ENCODE measurements at places on chromosomes 12 and 14.

DNA sequence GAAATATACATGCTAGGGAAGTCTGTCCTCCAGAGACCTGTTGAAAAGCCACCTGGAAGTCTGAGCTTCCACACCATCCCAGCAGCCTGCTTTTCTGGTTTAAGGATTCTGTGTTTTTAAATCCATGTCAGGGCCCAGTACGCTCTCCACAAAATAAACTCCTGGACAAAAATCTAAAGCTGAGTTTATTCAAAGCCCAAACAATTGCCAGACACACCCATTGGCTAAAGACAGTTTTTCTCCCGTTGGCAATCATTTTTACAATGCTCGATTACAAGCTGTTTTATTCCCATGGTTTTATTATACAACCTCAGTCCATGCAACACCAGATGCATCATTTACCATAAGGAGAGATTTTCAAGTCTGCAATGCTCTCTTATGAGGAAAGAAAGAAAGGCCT, 94.5 kb downstream of the MYRFL start:
- DNase-seq: no peak

DNA sequence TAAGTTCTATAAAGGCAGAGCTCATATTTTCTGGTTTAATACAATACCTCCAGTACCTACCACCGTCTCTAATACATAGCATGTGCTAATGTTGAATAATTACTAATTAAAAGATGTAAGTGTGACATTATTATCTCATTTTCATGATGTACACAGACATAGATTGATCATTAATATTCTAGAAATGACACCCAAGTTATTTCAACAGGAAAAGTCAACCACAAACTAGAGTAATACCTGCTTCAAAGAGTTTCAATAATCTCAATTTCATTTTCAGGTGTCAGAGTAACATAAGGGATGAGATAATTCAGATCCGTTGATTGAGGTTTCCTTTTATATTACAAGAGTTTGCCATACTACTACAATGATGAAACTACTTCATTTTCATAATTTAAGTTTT, 388.9 kb downstream of the SOX5 start:
- DNase-seq: no peak

- no peak for DNase-seq
Observed at GRCh38 chr12:45577844-45578399, 151.6 kb upstream of the ARID2 start.

- DNase-seq: no peak
Observed at GRCh38 chr14:103697206-103697602, 18.0 kb downstream of the XRCC3 start.

DNA sequence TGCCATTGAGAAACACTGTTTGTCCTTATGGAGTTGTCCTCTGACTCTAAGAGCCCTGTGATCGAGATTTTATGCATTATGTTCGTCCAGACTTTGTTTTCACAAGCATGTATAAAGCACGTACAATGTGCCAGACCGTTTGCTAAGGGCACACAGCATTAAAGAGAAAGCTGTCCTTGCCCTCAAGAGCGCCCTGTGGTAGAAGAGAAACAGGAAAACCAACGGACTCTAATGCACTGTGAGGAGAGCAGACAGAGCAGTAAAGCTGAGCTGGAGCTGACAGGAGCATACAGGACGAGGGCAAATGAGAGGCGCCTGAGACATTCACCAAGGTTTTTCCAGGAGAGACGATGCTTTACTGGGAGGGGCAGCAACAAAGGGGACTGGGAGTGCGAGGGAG, 66.2 kb upstream of the OVCH1 start:
- DNase-seq: no peak

DNA sequence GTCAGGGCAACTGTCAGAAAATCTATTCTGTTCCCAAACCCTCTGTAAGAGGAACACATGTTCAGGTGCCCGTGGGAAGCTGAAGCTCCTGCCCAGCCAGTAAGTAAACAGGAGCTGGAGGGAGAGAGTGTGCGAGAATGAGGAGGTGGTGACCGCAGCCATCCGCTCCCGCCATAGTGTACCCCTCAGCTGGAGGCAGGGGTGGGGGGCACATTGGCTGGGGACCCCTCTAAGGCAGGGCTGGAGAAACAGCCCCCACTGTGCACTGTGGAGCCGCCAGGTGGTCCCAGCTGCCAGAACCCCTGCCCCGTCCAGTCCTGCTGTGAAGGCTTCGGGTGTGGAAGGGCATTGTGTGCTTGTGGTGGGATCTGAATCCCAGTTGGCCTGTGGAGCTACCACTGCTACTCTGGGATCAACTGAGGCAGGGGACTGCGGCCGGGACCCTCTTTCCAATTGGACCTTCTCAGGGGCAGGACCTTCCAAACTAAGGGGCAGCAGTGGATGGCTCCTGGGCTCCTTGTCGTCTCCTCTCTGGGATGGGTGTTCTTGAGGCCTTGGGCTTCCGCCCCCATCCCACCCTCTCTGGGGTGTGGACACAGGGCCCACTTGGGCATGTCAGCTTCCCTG, 59.6 kb downstream of the TSPAN9 start:
- DNase-seq: no peak

DNA sequence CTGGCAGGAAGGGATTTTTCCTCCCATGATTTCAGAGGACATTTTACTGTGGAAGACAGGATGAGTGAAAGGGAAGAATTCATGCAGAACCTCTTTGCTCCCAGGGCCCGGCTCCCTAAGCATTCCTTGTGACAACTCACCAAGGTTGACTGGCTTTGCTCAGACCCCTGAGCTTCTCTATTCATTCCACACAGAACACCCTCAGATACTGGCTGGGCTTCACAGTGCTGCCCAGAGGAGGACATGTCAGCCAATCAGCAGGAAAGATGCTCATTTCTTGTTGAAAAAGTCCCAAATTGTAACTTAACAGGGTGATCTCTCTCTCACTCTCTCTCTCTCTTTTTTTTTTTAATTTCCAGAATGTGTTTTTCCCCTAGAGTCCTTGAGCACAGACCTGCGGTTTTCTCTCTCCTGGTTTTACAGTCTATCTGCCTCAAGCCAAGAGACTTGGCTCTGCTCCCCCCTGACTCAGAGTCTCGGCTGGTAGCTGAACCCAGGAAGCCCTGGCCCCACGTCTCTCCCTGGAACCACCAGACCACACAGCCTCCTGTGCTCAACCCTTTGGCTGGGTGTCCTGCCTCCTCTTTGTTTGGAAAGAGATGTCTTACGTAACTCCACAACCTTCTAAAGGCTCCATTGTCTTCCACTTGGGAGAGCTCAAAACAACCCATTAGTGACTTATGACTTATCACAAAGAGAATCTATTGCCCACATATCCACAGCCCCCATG, 43.9 kb downstream of the SSPN start:
- no peak for DNase-seq

DNA sequence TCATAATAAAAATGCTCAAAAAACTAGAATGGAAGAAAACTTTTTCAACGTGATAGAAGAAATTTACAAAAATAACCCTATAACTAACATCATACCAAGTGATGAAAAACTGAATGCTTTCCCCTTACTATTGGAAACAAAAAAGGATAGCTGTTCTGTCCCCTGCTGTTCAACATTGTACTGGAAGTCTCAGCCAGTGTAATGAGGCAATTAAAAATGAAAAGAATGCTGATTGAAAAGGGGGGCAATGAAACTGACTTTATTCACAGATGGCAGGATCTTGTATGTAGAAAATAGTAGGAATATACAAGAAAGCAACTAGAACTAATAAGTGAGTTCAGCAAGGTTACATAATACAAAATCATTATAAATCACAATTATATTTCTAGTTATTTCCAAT, 337.9 kb upstream of the KITLG start:
- DNase-seq: no peak

DNA sequence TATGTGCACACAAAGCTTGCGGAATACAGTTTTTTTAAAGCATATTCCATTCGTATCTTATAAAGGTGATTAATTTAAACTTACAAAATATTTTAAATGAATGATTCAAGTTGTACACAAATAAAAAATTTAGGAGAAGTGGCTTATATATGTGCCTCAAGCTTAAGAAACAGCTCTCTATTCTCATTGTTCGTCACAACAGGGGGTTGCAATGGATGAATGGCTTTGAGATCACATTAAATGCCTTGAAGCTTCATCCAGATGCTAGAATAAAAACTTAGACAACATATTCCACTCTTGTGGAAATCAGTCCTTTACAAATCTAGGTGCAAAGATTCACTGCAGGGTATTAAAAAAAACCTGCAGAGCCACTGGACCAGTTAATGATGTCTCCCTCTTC, 303.9 kb upstream of the LRFN5 start:
- DNase-seq: no peak

- no peak for DNase-seq
Observed at GRCh38 chr14:91893007-91893406, 25.7 kb upstream of the TC2N start.

DNA sequence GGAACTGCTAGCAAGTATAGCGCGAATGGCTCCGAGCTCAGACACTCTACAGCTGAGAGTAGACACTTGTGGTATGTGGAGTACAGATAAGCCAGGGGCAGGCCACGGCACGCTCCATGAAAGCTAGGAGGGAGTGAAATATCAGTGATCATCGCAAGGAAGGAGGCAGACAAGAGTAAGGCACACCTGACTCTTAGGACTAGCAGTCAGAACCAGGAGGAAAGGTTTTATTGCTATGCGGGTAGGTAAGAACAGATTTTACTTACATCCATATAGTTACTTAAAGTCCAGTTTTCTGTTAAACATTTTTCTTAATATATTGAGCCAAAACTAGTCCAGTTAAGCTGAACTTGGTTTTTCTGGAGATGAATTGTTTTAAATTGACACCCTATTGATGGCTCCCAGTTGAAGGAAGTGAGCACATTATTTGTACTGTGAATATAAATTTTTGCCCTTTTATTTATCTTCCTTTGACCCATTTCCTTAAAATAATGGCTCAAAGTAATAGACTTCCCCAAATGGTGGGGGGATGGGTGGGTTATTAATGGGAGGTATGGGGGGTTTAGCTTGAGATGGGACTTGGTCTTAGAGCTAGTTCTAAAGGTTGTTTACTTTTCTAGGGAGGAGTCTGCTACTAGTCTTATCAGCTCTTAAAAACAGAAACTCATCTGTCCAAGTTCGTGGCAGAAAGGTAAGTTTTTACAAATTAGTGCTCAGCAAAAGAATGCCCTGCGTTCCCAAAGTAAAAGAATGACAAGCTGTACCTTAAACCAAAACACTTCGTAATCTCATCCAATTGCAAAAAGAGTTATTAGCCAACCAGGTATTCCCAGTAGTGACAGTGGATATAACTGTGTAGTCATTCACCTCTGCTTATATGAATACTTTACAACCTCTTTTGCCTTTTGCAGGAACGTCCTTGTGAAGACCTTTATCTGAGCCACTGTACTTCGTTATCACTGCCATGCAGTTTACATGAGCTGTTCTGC, 5.8 kb downstream of the HNRNPA1 start:
- DNase-seq: no peak

DNA sequence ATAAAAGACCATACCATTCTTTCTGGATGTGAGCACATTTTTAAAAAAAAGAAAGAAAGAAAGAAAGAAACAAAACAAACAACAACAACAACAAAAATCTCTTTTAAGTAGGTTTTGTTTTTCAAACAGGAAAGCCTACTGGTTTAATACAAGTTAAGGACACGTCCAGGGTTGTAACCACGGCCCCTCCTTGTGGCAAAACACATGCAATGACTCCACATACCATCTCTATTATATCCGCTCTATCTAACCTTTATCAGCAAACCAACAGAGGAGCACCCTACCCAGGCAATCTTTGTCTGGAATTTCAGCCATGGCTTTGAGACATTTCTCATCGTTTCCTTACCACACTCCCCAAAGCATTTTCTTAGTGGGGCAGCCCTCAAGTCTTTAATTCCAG, 360.5 kb upstream of the TMPO start:
- DNase-seq: no peak

DNA sequence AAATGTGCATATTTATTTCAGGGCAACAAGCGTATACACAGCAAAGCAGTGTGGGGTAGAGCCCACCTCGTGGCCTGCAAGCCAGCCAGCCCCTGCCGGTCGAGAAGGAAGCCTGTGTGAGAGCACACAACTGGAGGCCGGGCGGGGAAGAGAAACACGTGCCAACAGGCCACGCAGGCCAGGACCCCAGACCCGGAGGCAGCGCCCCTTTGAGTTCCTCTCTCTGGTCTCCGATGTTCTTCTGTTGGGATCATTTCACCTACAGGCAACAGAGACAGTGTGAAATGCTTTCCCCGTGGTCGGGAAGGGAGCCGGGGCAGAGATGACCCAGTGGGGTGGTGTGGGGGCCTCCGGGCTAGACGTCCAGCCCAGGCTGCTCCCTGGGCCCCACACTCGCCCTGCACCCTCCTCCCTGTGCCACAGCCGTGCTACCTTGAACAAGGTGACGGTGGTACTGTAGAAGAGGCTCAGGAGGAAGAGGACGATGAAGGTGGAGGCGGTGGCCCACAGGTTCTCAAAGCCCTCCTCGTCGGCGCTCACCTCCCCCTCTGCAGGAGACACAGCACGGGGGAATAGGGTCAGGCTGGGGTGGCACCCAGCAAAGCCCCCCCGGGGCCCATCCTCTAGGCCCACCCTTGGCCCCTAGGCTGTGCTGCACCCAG, 325.5 kb downstream of the TMEM121 start:
- peak; percentile 31 for DNase-seq

DNA sequence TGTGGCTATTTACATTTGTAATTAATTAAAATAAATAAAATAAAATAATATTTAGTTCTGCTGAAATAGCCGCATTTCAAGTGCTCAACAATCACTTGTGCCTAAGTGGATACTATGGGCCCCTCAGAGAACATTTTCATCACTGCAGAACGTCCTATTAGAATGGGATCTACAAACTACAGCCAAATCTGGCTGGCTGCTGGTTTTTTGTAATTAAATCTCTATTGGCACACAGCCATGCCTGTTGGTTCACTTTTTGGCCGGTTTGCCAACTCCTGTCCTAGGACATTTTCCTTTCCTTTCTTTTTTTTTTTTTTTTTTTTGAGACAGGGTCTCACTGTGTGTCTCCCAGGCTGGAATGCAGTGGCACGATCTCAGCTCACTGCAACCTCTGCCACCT, 9.8 kb downstream of the CCDC63 start:
- no peak for DNase-seq

GRCh38 chr14:75864352-75864751, 117.4 kb downstream of the TGFB3 start:
- no peak for DNase-seq

GRCh38 chr12:102950107-102950949, 7.1 kb upstream of the ASCL1 start:
- DNase-seq: no peak

- DNase-seq: no peak
Observed at GRCh38 chr14:101980700-101981099, 16.3 kb downstream of the DYNC1H1 start.

DNA sequence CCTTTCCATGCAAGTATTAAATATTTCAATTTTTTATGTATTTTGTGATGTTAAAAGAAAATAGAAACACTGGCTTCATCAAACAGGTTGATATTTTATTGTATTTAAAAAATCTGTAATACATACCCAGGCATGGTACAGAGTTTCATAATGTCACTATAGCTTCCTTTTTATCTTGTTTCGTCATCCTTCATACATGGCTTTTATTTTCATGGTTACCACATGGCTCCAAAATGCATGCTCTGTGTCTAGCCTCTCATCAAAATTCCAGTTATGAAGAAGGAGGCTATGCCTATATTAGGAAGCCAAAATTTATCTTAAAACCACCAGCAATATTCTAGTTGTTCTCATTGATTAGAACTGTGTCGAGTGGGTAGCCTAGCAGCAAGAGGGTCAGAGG, 464.8 kb downstream of the BTG1 start:
- no peak for DNase-seq

Data from Right ventricle myocardium inferior (tissue), 1 donor.